ENCODE measurements at places on chromosomes 11 and 22.

GRCh38 chr22:40204321-40205116 lies 26.8 kb downstream of the TNRC6B start:
- DNase-seq = peak; percentile 27

GRCh38 chr22:25509374-25509791 lies 55.1 kb upstream of the GRK3 start:
- no peak for DNase-seq

DNA sequence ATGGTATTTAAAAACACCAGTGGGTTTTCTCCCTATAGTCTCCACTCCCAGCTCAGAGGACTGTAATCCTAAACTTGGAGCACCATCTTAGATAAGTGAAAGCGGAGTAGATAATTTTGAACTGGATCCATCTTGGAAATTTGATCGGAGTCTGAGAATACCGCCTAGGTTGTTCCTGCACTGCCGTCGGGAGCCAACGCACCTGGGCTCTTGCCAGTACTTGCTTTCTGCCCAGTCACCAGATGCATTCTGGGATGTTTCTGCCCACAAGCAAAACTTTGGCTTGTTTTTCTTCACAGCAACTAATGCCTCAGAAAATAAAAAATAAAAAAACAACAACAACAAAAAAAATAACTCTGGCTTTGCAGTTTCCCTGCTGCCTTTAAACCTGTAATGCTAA lies 113.0 kb upstream of the MTMR2 start:
- DNase-seq = no peak

GRCh38 chr11:43511959-43512358 lies 153.2 kb downstream of the TTC17 start:
- DNase-seq = no peak

Data from T1000 (cell line).